ENCODE measurements at places on chromosomes 1 and 21.
A peak's percentile ranks its signal among the peaks of the same experiment; 100 is the strongest.

DNA sequence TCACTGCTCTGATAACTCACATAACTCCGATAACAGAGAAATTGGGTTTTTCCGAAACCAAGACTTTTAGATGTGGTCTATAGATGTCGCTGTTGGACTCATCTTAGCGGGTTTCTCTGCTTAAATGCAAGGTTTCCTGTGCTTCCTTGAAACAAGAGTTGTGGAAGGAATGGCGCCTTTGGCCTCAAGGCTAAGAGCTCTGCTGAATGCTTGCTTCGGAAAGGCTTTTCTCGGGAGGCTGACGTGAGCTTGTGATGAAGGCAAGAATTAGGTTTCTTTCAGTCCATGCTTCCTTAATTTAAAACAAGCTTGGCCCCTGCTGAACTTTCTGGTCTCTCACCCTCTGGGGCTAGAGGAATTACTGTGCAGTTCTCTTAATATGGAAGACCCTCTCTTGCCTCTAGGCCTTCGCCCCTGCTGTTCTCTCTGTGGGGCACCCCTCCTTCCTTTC lies 113.5 kb downstream of the MAP3K21 start:
- no peak for DNase-seq

DNA sequence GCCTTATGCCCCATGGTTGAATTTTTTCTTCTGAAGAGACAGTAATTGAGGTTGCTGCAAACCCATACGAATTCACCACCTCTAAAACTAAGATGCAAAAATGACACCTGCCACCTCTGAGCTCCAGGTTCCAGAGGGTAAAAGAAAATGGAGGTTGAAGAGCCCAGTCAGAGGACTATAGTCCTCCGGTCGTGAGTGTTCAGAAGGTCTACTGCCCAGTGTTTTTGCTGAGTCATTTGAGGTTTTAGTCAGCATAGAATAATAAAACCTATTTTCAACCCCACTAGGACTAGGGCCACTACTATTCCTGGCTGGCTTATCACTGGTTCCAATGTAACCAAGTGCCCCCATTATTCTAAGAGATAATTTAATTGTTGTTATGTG lies 12.9 kb upstream of the SLAMF7 start:
- no peak for DNase-seq

GRCh38 chr1:42784946-42785693 lies at the start of gene TMEM269:
TMEM269 (plus strand) TSS chr1:42784991; CDS start chr1:42789894, 4,903 bp downstream.
- DNase-seq, result no peak

GRCh38 chr21:44428281-44428960 lies 26.9 kb upstream of the LRRC3 start:
- peak; percentile 36 for DNase-seq

GRCh38 chr1:207366022-207366421 lies 44.5 kb downstream of the CD55 start:
- DNase-seq, result no peak

DNA sequence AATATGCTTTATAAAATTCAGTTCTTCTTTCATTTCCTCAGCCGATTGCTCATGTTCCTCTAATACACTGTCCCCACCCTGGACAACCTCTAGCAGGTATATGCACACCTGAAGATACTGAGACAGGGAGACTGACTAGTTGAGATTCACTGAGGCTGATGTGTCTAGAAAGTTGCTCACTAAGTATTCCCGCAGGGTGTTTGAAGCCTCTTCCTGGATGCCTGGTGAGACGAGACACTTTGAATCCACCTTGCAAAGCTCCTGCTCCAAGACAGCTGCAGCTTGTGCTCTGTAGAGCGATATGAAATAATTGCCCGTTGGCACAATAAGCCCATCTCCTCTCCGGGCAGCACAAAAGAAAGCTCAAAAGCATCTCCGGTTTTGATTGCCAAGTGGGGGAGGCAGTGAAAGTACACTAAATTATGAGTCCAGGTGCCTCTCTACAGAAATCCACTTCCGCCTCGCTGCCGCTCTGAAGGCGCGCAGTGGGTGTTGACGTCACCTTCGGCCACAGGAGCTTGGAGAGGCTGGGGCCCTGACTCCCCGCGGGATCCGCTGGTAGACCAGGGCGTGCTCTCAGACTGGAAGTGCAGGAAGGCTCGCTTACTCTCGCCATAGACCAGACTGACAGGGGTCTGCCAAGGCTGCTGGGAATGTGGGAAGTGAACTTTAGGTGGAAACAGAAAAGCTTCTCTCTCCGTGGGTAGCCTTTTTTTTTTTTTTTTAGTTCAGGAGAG lies 46.3 kb downstream of the GPA33 start:
- DNase-seq, result no peak

DNA sequence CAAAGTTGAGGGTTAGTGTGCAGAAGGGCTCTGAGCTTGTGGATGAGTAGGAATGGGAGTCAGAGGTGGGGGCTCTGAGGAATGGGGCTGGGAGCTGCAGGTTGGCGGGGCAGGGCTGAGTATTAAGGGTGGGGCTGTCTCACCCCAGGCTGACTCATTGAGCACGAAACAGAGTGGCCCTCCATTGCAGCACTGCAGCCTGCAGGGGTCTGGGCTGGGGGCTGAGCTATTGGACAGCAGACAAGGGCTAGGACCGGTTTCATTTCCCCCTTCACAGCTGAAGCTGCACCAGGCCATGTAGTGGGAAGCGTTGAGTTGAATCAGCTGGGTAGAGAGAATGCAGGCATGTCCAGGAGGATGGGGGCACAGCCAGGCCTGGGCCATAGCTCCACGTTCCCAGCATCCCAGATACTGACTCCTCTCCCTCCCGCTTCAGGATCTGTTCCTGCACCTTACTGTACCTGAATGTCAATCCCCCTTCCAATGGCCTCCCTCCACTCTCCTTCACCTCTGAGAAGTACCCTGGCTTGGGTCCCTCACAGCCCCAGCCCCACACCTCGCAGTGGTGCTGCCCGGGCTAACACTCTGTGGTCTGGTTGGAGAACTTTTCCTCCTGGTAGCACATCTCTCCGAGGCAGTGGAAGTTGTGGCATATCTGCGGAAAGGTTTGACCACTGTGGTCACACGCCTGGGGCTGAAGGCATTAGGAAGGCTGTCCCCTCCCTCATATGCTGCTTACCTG lies 4.4 kb upstream of the INPP5B start:
- no peak for DNase-seq

DNA sequence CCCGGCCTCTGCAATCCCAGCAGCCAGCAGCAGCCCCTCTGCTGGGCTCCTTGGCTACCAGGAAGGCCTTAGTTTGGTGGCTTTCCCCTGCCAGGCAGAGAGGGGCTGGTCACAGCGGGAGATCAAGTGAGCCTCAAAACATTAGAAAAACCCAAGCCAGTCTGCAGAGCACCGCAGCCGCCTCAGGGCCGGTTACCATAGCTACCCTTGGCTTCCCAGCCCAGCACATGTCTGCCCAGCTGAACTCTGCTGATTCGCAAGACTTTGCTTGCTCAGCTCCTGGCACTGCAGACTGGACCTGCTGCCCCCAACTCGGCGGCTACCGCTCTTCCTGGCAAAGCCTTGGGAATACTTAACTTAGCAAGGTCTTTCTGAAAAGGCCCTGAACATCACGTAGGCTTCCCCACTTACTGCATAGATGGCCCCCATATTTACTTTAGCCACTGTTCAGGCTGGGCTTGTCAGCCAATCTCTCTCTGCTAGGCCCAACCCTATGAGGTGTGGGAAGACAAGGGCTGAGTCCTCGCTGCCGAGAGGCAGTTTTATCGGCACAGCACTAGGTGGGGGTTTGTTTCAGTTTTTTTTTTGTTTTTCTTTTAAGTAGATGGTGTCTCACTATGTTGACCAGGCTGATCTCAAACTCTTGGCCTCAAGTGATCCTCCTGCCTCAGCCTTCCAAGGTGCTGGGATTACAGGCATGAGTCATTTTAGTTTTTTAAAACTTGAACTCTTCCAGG lies 28.6 kb upstream of the PLEKHG5 start:
- DNase-seq, result no peak

- DNase-seq, result no peak
Observed at GRCh38 chr1:71343686-71344416, 263.0 kb upstream of the ZRANB2 start.

DNA sequence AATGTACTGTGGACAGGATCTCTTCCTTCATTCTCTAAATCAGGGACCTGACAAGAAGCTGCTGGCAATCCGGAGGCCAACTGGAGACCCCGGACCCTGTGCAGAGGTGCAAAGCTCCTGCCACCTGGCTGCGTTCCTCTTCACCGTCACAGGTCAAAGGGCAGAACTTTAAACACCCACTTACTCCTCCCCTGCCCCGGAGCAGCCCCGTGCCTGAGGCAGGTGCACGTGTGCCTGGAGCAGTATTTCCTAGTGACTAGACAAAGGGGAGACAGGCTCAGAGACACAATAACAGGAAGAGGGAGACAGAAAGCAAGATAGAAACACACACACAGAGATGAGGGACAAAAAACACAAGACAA lies 6.6 kb upstream of the PIGC start:
- no peak for DNase-seq

All from activated naive CD4-positive, alpha-beta T cell (primary cell).